Occipital lobe (tissue), 3 donors: ENCODE measurements at places on chromosomes 3 and 15.

- no peak for DNase-seq
Observed at GRCh38 chr3:72445827-72446217, 402.4 kb downstream of the SHQ1 start.

- peak; percentile 21 for DNase-seq
Observed at GRCh38 chr15:93152951-93153350, 63.9 kb upstream of the RGMA start.

DNA sequence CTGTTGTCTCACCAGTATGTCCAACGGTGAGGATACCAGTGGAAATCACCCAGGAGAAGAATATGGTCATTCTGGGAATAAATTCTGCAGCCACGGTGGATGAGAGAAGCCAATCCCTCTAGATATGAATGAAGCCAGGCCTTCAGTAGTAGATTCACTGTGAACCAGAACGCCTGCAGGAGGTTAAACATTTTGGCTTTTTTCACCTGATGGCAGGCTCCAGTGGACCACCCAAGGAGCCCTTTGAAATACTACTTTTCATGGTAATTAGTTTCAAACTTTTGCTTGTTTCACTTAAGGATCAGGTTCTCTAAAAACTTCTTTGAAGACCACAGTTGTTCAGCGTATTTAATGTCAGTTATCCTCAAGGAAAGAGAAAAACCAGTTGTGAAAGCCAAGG lies 353.4 kb downstream of the RORA start:
- no peak for DNase-seq

GRCh38 chr3:18127859-18128681 lies 297.1 kb downstream of the SATB1 start:
- no peak for DNase-seq

GRCh38 chr3:126941721-126942270 lies 41.1 kb upstream of the PLXNA1 start:
- DNase-seq = no peak

DNA sequence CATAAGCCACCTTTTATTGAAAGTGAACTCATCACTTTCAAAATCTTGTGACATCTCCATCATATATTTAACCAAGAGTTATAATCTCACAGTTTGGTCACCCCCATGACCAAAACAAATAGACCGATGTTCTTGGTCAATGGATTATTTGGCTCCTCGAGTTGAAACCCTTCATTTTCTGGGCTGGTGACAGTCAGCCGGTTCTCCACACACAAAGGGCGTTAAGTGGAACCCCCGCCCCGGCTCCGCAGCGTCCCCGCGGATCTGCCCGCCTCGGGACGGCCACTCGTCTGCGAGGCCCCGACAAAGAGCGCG lies 772 bp downstream of the TSPAN3 start:
- no peak for DNase-seq

DNA sequence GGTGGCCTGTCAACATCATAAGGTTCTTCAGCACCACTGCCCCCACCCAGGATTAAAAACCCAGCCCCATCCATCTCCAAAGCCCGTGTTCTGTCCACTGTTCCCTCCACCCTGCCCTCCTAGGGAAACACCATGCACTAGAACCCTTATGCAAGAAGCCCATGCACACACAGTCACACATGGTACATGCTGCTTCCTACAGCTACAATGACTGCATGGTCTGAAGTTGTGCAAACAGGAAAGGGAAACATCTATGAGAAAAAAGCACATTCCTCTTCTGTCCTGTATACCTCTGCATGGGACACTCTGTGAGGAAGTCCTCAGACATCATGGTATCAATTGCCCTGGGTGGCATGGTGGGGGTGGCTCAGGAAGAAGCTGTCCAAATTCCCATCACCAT lies 108.6 kb upstream of the MRPS22 start:
- DNase-seq = no peak

DNA sequence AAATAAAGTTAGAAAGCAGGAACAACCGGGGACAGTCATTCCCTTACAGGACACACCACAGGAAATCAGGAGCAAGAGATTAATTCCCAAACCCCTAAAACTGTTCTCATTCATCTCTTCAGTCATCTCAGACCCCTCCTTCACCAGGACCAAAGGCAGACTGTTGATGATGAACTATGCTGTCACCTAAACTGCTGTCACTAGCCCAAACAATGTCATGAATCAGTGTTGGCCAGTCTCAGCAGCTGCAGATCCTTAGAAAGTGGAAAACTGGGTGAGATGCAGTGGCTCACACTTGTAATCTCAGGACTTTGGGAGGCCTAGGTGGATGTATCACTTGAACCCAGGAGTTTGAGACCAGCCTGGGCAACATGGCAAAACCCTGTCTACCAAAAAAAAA lies 909.6 kb downstream of the ROBO1 start:
- DNase-seq = no peak

- DNase-seq = no peak
Observed at GRCh38 chr15:38074029-38074428, 139.6 kb downstream of the TMCO5A start.

- DNase-seq = no peak
Observed at GRCh38 chr3:12622335-12622734, 41.6 kb downstream of the RAF1 start.

DNA sequence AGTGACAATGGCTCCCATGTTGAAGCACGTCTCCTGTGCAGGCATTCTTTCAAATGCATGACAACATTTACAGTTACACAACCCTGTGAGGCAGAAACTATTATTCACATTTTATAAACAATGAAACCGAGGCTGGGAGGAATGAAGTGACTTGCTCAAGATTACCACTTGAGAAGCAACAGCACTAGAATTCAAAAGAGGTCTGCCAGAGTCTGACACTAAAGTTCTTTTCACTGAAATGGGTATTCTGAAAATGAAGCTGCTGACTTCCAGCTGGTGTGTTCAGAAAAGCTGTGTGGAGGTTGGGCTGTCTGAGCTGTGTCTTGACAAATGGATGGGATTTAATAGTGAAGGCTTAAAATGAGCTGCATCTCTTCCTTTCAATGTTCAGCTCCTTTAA lies 104.4 kb downstream of the THSD4 start:
- no peak for DNase-seq

GRCh38 chr15:48936666-48937065 lies 27.1 kb downstream of the SHC4 start:
- no peak for DNase-seq

- no peak for DNase-seq
Observed at GRCh38 chr3:121809249-121809648, 25.6 kb downstream of the IQCB1 start.

GRCh38 chr3:42071904-42072812 lies 19.0 kb upstream of the TRAK1 start:
- DNase-seq = peak; percentile 90

- DNase-seq = no peak
Observed at GRCh38 chr15:85490856-85491255, 110.5 kb downstream of the AKAP13 start.

DNA sequence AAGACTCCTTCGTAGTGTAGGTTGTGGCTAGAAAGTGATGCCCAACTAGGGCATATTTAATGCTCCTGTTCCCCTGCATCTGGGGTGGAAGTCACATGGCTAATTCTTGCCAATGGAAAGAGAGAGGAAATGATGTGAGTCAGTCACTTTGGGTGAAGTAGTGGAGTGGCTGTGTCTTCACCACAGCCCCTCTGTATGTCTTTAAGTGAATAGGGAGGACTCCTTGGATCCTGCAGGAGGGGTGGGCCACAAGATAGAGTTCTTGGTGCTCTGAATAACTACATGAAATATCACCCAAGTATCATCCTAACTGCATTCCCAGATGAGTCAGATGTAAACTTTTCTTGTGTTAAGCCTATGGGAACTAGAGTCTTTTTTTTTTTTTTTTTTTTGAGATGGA lies 17.8 kb upstream of the MB21D2 start:
- no peak for DNase-seq

DNA sequence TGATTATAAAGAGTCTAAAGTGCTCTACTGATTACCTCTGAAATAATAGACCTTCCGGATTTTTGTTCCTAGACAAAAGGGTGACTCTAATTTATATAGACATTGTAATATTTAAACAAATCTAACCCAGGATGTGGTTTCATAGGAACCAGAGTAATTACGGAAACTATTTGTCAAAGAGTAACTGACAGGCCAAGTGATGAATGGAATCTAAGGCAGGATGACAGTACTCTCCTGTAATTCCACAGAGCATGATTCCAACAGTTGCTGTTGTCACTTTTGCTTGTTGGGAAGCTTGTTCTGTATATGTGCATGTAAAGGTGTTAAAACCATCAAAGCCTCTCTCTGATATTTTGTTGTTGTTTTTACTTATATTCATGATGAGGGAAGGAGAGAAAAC lies 1141.0 kb downstream of the IGSF11 start:
- DNase-seq = no peak

DNA sequence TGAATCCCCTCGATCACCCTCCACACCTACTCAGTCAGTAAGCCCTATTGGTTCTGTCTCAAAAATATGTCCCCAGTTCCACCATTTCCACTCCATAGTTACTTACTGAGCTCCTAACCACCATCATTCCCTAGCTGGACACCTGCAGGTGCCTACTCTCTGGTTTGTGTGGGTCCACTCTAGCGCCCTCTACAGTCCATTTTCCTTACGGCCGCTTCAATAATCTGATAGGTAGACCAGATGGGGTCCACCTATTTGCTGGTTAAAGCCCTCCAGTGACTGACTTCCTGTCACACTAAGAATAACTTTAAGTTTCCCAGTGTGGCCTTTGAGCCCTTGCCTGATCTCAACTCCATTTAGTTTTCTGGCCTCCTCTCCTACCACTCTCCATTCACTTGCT lies 5.0 kb downstream of the GXYLT2 start:
- no peak for DNase-seq

DNA sequence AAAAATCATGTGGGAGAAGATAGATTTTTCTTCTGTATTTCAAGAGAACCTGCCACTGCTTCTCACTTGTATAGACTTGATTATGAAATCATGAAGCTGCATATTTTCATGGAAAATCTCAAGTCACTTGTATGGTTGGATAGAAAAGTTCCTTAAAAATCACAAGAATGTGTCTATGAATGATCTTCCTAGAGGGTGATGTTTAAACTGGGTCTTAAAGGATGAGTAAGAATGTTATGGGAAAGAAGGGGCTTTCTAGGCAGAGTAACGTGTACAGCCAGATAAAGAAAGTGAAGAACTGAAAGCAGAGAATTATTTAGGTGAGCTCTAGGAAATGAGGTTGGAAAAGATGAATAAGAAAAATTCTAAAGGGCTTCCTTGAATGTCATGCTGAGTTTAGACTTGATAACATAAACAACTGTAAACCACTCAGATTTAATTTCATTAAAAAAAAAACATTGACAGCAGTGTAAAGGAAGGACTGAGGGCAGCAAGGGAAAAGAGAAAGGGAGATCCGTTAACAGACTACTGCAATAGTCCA lies 5.0 kb downstream of the CD47 start:
- no peak for DNase-seq

- no peak for DNase-seq
Observed at GRCh38 chr15:80643431-80643951, 51.6 kb upstream of the ABHD17C start.
